ENCODE measurements at places on chromosomes 3 and 15.

DNA sequence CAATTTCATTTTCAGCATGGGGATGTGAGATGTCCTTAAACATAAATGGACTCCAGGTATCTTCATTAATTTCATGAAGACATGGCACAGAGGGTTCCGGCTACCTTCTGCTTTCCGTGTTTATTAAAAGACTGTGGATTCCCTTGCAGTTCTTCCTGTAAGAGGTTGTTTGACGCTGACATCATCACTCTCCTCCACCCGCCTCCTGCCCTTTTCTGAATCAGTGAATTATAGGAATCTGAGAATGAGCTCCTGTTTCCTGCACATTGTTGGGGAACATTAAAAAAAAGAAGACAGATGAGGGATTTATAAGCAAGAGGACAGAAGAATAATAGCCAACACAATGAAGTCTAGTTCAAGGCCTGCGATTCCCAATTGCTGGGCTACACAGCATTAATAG is 191.3 kb downstream of the LPP start:
- no peak for DNase-seq

DNA sequence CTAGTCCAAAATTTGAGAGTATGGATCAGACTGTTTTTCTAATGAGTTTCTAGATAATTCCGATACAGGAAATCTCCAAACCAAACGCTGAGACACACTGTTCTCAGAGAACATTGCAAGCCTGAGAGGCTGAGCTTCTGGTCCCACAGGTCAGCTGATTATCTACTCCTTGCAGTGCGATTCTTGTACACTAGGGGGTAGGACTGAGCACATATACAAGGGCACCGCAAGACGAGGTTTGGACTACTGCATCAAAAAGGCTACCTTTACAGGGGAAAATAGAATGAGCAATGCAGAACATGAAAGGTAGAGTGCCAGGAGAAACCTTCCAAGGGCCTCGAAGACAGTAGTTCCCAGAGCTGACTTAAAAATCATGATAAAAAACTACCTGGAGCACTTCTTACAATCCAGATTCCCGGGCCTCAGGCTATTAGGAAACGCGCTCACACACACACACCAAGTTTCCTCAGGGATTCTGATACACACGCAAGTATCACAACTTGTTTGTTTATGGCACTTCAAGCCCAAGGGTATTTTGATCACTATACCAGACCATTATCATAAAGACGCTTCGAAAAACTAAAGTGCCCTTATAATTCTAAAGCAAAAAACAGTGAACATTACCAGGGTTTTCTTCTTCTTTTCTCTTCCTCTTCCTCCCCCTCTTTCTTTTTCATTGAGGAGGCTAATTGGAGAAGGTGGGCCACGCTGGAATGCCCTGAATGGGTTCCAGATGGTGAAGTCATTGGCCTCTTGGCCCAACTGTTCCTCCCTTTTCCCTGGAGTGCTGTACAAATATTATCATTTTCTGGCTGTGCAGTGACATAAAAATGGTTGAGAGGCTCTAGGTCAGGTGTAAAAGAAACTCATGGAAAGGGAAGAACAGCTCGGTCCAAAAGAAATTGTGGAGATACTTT is 61.8 kb downstream of the SLC12A8 start:
- DNase-seq: no peak

DNA sequence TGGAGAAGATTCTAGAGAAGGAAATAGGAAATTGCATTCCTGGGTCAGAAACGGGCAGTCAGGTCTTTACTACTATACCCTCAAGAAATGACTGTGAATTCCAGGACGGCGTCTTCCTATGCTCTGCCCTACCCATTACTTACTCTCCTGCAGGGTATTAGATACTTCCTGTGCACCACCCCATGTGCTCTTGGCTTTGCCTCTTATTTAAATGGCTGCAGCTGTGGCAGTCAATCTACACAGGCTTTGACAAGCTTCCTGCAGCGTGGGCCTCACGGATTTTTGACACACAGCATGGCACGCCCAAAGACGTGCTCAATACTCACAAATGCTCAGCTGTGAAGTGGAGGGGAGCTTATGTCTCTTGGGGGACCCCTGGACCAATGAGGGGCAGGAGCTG is 206.1 kb downstream of the SV2B start:
- DNase-seq: no peak

- DNase-seq: no peak
Observed at GRCh38 chr3:8840556-8840955, 71.1 kb upstream of the OXTR start.

DNA sequence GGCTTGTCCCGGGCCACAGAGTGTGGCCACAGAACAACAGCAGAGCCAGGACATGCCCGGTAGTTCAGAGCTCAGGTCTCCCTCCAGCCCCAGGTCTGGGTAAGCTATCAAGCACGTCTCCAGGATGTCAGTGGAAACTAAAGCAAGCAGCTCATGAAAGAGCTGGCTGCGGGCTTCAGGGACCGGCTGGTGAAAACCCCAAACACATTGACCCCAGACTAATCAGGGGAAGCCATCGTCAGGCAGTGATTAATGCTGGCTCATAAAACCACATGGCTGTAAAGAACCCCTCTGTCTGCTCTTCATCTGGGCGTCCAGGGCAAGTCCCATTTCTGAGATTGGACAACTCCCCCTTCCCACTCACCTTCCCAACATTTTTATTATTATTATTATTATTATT is 37.8 kb downstream of the LMCD1 start:
- DNase-seq: no peak

- DNase-seq: no peak
Observed at GRCh38 chr3:187919544-187919943, 174.3 kb upstream of the BCL6 start.

- DNase-seq: no peak
Observed at GRCh38 chr3:98596541-98597500, 3.4 kb upstream of the CPOX start.

- no peak for DNase-seq
Observed at GRCh38 chr3:39501968-39502837, 34.7 kb downstream of the MOBP start.

- no peak for DNase-seq
Observed at GRCh38 chr3:123672429-123673146, 87.7 kb upstream of the HACD2 start.

DNA sequence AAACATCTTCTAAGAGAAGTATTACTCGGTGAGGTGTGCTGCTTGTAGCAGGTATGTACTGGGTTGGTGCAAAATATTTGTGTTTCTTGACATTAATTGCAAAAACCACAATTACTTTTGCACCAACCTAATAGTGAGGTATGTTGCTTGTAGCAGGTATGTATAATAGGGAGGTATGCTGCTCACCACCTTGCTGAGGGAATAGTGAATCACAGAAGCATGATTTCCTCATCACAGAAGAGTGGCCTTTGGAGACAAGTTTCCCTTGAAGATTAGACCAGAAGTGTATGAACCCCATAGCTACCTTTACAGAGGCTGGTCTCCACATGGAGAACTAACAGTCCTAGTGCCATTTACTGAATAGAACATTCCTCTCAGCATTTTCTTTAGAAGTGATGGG is 15.5 kb downstream of the DCP1A start:
- no peak for DNase-seq

GRCh38 chr15:99437315-99438223 is 128.2 kb upstream of the MEF2A start:
- no peak for DNase-seq

DNA sequence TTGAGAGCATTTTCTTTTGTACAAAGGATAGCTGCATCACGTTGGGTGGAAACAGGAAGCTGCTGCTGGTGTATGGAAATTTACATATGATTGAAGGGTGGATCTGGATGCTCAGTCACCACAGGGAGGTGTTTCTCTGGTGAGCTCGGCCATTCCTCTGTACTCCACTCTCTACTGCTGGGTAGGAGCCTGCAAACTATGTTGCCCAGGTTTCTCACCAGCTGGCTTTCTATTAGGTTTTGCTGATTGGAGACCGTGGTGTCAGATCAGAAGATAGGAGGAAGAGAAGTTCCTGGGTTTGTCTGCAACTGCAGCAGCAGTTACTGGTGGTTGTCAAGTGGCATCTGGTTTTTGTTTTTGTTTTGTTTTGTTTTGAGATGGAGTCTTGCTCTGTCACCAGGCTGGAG is 61.7 kb downstream of the TAMM41 start:
- no peak for DNase-seq

- DNase-seq: no peak
Observed at GRCh38 chr3:17894434-17895060, 152.1 kb upstream of the TBC1D5 start.

GRCh38 chr3:111676211-111677006 is 81.3 kb upstream of the ZBED2 start:
- DNase-seq: no peak

- no peak for DNase-seq
Observed at GRCh38 chr3:63818282-63819150, 583 bp upstream of the C3orf49 start.

- DNase-seq: no peak
Observed at GRCh38 chr15:81296186-81296585, 27.8 kb downstream of the STARD5 start.

DNA sequence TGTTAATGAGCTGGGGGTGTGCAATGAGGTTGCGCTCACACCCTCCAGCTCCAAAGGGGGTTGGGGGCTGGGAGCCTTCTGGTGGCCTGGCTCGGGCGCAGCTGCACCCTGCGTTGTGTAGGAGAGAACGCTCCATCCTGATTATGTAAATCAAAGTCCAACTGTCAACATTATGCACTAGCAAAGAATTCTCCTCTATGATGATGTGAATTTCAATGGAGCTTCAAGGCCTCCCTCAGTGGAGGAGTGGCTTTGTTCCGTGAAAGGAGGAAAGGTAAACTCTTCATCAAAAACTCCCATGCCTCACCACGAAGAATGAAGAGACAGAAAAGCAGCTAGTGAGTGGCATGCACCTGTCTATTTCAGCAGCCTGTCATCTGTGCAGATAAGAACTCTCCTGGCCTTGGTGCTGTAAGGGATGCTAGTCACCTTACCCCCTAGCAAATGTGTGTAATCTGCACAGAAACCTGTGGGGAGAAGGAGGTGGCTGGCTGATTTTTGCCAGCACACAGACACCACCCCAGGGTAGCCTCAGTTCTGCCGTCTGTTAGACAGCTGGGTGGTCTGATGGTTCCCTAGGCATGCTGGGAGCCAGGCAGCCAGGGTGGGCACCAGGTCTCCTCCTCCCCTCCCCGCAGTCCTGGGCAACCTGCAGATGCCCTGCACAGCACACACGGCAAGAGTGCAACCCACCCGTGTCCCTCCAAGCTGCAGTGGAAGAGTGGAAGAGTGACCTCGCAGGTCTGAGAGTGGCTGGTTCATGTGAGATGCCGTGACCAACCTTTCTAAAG is 47.0 kb upstream of the TRPM1 start:
- no peak for DNase-seq

DNA sequence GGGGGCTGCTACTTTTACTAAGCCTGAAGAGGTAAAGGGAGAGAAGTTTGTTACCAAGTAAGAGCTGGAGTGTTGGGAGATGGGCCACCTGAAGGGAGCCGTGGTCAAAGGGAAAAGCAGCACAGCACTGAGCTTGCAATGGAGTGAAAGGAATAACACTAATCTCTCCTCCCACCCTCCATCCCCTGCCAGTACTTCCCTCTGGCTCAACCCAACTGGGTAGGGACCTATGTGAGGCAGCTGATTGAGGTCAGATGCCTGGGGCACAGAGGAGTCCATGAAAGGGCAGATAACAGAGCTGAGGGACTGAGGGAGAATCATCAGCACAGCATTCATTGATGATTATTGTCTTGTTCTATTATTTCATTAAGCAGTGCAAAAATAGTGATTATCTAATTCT is 212.4 kb upstream of the TBC1D5 start:
- DNase-seq: no peak

- DNase-seq: no peak
Observed at GRCh38 chr15:77964193-77964592, 113.3 kb downstream of the TBC1D2B start.

DNA sequence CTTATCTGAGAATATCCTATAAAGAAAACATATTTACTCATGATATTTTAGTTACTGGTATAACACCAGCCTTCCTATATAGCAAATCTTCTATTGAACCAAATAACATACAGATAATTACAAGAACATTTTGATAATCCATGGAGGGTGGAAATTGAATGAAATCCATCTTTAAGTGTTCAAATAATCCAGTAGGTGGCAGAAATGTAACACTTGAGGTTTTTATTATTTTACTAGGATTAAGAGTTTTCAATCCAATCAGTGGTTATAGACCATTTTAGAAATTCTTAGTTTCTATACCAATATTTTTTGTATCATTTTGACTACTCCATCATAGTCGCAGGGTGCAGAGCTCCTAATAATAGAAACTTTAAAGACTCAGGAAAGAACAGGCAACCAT is 101.9 kb upstream of the KCNH8 start:
- DNase-seq: no peak

- no peak for DNase-seq
Observed at GRCh38 chr3:114155370-114155821, 23.5 kb downstream of the DRD3 start.

GRCh38 chr15:68499620-68500312 is 67.8 kb upstream of the ITGA11 start:
- DNase-seq: no peak

DNA sequence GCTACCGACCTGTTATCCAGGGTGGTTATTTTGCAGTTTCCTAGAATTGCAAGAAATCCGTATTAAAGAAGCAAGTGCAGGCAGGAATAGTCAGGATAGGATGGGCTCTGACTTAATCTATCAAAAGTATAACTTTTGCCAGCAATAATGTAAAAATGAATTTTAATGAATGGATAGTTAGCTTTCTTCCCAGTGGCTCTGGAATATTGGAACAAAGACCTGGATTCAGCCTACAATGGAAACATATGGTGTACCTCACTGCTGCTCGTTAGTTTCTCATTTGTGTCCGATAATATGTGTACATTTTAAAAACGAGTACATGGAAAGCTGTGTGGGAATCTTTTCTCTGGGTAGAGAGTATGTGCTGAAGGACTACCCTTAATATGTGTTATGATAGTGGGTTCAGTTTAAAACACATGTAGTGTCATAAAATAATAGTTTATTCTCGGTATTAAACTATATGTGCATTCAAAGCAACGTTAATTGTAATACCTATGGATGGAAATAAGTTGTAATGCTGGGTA is 805 bp downstream of the SERPINI1 start:
- no peak for DNase-seq

DNA sequence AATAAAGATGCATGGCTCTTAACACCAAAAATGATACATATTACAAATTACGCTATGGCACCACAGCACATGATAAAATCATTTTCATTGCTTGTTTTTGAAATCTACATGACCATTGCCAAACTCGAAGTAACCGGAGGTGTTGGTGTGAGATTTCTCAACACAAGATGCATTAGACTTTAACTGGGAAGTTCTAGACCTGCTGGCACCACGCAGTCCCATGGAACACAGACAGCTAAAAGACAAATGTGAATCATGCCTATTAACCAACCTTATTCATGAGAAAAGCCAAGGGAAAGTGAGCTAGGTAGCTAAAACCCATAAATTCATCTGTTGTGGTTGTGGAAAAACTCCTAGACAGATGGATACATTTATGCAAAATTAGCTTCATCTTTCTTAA is 595.4 kb downstream of the FOXP1 start:
- DNase-seq: no peak

DNA sequence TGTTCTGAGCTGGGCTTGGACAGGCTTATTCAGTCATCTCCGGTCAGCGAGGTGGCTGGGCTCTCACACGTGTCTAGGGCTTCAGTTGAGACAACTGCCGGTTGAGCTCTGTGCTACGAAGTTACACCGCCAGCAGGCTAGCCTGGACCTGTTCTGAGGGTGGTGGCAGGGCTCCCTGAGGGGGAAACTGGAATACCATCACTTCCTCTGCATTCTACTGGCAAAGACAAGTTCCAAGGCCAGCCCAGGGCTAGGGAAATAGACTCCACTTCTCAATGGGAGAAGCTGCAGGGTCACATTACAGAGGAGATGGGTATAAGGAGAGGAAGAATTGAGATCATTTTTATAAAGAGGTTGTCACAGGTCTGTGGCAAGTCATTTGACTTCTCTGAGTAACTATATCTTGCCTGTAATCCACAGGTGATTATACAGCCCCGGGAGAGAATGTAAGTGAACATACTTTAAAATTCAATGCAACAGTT is 106.8 kb upstream of the IL12A start:
- no peak for DNase-seq
